ENCODE measurements at places on chromosomes 16 and 17. TPM values are rescaled to one million over a fixed set of nuclear protein-coding genes. Genes with fewer than 3 reads are reported as not detected.

GRCh38 chr17:19886116-19886515 is 18.4 kb upstream of the ULK2 start:
- no peak for DNase-seq

- DNase-seq, result no peak
These were observed 81.2 kb downstream of the PGS1 start for GRCh38 chr17:78459696-78460095.

GRCh38 chr17:54085020-54085419 is 262.3 kb downstream of the KIF2B start:
- peak; percentile 24 for DNase-seq

Gene CBLN1
- polyA plus RNA-seq, result 0.78 TPM

Gene TEX14
- 1.00 TPM for polyA plus RNA-seq

GRCh38 chr16:86118467-86119307 is 219.7 kb downstream of the IRF8 start:
- no peak for DNase-seq

Gene RNF213
- polyA plus RNA-seq, result 77.9 TPM

Gene ZP2
- 5.3 TPM for polyA plus RNA-seq

Gene CCDC200
- polyA plus RNA-seq, result 13.0 TPM

GRCh38 chr16:85649411-85650134 is 36.5 kb downstream of the GSE1 start:
- DNase-seq, result no peak

DNA sequence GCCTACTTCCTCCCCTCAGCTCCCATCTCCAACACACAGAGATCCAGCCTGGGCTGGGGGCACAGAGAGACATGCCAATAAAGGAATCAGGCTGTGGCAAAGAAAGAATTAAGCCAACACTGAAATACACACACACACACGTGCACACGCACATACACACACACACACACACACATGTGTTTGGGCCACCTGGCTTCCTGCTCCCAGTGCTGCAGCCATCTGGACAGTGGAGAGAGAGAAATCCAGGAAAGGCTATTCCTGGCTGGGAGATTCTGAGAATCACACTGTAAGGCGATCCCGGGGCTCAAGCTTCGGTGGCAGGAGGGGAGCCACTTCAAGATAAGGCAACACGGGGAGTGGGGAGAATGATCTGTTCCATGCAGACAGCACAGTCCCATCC is 72.4 kb downstream of the NOG start:
- DNase-seq, result no peak

Gene PLCD3
- 13.4 TPM for polyA plus RNA-seq

Gene VWA3A
- 6.9 TPM for polyA plus RNA-seq

Gene FLII
- polyA plus RNA-seq, result 131 TPM

DNA sequence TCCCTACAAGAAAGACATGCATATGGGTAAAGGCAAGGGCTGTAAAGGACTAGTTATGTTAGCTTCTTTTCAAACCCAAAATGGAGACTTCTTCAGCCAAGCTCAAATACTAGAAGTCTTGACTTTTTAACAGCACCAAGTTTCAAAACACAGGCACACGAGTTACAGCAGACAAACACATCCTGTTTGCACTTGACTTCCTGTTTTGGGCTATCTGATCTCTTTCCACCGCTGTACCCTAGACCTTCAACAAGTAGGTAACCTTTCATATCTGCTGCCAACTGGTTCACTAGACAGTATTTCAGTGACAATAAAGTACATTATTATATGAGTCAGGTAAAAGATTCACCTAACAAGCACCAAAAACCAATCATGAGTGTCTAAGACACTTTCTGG is 12.3 kb downstream of the RFFL start:
- DNase-seq, result no peak

Gene FBXW10B
- polyA plus RNA-seq, result 2.3 TPM

Gene HS3ST3A1
- 6.6 TPM for polyA plus RNA-seq

Gene ZNF646
- polyA plus RNA-seq, result 9.7 TPM

Gene ABCC12
- 0.13 TPM for polyA plus RNA-seq

DNA sequence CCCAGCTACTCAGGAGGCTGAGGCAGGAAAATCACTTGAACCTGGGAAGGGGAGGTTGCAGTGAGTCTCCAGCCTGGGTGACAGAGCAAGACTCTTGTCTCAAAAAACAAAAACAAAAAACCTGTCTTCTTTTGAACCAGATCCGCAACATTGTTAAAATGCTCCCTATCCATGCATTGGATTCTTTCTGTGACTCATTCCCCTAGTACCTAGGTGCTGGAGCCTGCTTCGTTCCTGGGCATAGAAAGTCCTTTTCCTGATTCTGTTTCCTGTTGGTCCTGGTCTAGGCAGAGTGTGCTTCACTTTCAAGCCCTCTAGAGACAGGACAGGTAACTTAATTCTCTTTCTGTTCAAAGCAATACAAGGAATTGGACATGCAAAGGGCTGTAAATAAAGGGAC is 5.2 kb downstream of the EPN2 start:
- DNase-seq, result no peak

GRCh38 chr16:80200079-80200478 is 340.7 kb upstream of the DYNLRB2 start:
- no peak for DNase-seq

Gene LGALS9B
- polyA plus RNA-seq, result not detected

Gene CALB2
- polyA plus RNA-seq, result not detected

DNA sequence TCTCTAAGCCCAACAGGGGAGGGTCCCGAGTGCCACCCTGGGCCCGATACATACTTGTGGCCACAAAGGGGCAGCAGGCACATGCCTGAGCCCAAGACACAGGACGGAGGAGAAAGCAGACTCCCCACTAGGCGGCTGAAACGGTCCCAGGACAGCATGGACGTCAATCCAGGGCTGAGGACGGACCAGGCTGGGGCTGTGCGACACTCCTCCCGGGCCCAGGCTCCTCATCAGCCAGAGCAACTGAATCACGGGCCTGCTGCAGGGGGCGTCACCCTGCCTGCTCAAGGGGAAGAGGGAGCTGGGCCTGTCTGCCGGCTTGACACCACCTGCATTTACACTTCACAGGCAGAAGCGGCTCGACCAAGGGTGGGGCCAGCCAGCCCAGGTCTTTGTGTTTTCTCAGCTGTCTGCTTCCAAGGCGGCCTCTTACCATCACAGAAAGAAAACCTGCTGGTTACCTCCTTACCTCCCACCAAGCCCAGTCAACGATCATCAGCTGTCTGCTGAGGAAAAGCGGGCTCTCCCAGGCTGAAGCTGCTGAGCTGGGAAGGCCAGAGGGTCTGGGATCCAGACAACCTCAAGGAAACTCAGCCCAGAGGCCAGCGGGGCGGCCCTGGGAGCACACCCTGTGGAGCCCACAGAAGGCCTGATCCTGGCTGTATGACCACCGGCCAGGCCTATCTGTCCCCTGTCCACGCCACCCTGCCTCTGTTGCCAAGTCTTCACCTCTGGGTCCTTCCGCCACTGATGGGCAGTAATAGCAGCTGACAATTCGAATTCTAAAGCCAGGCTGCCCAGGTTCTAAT is 26.4 kb downstream of the KIFC3 start:
- no peak for DNase-seq

DNA sequence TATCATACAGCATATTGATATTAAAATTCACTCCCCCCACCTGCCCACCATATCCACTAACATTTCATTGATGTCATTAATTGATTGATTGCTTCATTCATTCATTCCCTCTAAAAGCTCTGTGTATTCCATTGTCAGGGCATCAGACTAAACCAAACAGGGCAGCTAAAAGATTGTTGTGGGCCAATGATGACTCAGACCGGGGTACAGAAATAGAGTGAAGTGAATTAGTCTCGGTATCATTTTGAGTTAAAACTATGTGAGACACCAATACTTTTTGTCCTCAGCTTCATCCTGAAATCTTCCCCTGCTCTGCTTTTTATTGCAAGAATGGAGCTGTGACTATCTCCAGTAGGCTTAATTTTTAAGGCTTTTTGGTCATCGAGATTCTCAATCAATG is 868.3 kb downstream of the CDH11 start:
- no peak for DNase-seq

Gene NPIPA3
- 27.4 TPM for polyA plus RNA-seq

DNA sequence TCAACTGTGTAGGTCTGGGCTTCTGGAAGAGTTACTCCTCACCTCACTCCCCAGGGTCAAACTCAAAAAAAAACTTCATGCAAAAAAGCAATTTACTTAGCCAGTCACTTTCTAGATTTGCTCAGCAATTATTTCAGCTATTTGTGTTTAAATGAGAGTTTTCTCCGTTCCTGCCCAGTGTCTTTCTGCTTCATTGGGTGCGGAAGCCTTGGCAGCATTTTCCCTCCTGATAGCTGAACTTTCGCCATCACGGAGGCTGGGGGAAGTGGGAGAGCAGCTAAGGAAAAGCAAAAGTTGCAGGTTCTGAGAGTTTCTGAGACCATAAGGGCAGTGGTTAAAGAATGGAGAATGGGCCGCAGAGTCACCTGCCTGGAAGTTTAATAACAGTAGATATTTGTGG is 287.1 kb upstream of the DYNLRB2 start:
- DNase-seq, result no peak
